Thymus (tissue), 14 donors: ENCODE measurements at places on chromosomes 1 and 21. TPM values are rescaled to one million over a fixed set of nuclear protein-coding genes. Genes with fewer than 3 reads are reported as not detected.

Gene C1QB
- total RNA-seq = 118 TPM

Gene SYDE2
- total RNA-seq = 1.3 TPM

Gene OR14A16
- total RNA-seq = not detected

Gene HEYL
- 0.42 TPM for total RNA-seq

Gene CLCA4
- total RNA-seq = 0.05 TPM

Gene KRTAP21-3
- not detected for total RNA-seq

Gene PLA2G2D
- 0.52 TPM for total RNA-seq

Gene KIF26B
- 1.6 TPM for total RNA-seq

Gene KIFAP3
- 25.8 TPM for total RNA-seq

Gene ACKR1
- 11.6 TPM for total RNA-seq

Gene OR6K6
- not detected for total RNA-seq

Gene NR1I3
- not detected for total RNA-seq

Gene LMX1A
- 0.05 TPM for total RNA-seq

Gene CACYBP
- 91.4 TPM for total RNA-seq

Gene NBPF20
- 2.1 TPM for total RNA-seq

Gene RABIF
- 7.7 TPM for total RNA-seq

Gene PPM1J
- 1.7 TPM for total RNA-seq

Gene FRRS1
- 8.7 TPM for total RNA-seq

Gene LRRC53
- 0.19 TPM for total RNA-seq

Gene MAP3K7CL
- total RNA-seq = 1.7 TPM

Gene SYCP1
- 0.05 TPM for total RNA-seq

Gene MACO1
- total RNA-seq = 21.3 TPM

Gene RBM15
- total RNA-seq = 26.0 TPM

Gene DMRTA2
- 0.14 TPM for total RNA-seq

Gene VAV3
- 15.8 TPM for total RNA-seq

Gene ZNF593OS
- not detected for total RNA-seq

Gene PBX1
- 12.7 TPM for total RNA-seq

Gene NT5C1A
- total RNA-seq = 0.09 TPM

Gene IL12RB2
- total RNA-seq = 4.6 TPM
